ENCODE measurements at places on chromosomes 3 and 15.
A peak's percentile ranks its signal among the peaks of the same experiment; 100 is the strongest.

DNA sequence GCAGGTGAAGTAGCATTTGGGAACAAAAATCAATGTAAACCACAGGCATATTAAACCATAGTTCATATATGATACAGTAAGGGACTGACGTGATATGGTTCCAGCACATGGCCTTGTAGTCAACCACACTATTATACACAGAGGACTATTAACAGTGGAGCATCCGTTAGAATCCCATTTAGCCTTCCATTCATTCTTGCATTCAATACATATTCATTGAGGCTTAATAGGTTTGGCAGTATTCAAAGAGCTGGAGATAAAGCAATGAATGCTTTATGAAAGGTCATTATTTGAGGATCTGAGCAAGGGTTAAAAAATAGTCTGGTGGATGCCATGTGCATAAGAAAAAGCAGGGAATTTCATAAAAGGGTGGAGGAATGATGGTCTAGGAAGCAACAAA lies 89.1 kb downstream of the MME start:
- no peak for DNase-seq

GRCh38 chr3:59573911-59574310 lies 524.1 kb upstream of the CFAP20DC start:
- peak; percentile 85 for DNase-seq

GRCh38 chr3:184177331-184177731 lies 2.7 kb downstream of the AP2M1 start:
- DNase-seq = peak; percentile 64

GRCh38 chr15:88613074-88613944 lies 7.8 kb upstream of the AEN start:
- DNase-seq = no peak

DNA sequence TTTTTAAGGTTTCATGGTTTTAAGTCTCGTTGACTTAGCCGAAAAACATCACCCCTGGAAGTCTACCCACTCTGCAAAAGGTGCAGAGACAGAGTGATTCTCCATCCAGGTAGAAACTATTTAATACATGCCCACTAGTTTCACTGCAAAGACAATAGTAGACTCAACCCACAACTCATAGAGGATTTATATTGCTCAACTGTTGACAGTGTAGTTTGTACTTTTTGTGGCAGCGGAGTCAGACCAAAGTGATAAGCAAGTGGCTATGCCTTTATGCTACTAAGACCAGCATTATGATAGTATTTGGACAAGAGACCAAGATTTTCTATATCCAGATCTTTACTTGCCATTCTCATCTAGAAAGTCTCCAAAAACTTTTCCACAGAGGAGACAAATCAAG lies 98.8 kb upstream of the ZBTB20 start:
- DNase-seq = peak; percentile 44

- DNase-seq = peak; percentile 29
Measured at GRCh38 chr3:35537265-35537664, 102.1 kb upstream of the ARPP21 start.

- no peak for DNase-seq
Measured at GRCh38 chr15:91400481-91400880, 300.4 kb downstream of the SV2B start.

DNA sequence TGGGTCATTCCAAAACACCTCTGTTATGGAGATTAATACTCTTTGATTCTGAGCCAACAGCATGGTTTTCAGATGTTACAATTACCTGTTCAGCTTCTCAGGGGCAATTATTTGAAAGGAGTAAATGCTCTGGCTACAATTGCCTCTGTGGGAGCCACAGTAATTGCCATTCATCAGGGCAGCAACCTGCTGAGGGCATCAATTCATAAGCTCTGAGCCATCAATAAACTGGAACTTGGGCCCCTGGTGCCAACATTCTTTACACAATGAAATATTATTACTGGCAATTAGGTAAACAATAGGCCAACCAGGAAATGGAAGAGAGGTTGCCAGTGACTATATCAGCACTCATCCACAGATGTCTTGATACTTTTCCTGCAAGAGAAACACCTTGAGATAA lies 660.8 kb downstream of the MECOM start:
- DNase-seq = no peak

GRCh38 chr3:27708250-27708649 lies 13.9 kb downstream of the EOMES start:
- DNase-seq = no peak

GRCh38 chr3:57670543-57670942 lies 22.3 kb downstream of the DENND6A start:
- no peak for DNase-seq

DNA sequence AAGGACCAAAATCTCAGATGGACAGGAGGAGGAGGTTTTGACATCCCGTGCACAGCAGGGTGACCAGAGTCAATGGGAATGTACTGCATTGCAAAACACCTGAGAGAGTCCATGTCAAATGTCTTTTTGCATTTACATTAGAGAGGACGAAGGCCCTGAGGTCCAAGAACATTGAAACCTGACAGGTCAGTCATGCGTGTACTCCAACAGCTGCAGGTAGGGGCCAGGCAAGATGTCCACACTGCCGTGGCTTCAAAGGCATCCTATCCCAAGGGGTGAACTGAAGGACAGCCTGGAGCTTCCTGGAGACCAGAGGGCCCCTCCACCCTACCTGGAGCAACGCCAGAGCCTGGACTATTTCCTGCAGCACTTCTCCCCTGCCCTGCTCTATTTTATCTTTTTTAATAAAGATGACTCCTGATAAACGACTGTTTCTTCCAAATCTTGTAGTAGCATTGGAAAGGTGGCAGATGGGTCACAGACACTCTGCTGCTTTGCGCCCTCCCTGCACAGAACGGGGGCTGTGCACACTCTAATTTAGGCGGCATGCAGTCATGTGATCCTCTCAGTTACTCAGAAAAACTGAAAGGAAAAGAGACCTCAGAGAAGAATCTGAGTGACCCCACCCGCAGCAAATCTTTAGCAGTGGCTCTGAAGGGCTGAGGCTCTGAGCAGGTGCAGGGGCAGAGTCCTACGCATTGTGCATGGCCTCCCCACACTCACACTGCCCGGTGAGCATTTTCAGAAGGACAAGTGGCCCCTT lies 68.2 kb downstream of the HMCES start:
- no peak for DNase-seq

DNA sequence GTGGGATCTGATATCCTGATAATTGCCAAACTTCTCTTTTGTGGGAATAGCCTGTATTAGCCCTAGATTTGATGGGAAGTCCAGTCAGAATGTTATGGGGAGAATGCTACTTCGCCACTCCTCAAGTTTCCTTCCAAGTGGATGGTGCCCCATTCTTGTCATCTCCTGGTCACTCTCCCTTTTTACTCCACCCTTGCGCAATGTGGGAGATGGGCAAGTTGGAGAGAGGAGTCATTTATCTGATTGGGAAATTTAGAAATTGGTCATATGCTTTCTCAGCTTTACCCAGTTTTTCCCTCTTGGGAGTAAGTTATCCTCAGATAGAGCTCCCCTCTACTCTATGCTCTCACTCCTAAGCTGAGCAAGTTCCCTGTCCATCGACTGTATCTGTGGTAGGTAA lies 14.4 kb downstream of the FANCD2OS start:
- no peak for DNase-seq

GRCh38 chr3:165874663-165875489 lies 37.7 kb upstream of the BCHE start:
- no peak for DNase-seq

DNA sequence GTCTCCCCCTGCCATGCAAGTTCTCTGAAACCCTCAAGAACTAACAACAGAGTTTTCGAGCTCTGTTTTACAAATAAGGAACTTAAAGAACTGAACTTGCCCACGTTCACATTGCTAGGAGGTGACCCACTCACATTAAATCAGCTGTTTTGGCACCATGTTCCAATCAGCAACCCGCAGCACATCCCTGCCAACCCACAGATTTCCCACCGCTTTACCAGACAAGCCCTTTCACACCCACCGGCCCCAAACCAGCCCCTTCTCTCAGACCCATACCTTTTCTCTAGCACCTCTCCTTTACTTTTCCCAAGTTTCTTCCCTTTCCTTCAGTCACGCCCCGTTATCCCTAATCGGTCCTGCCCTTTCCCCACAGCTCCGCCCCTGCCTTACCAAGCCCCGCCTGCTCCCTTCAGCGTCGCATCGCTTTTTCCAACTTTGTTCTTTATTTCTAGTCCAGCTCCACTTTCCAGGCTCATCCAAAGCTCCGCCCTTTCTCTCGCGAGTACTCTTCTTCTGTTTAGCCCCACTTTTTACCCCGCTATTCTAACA lies 804 bp upstream of the BRPF1 start:
- DNase-seq = peak; percentile 38

DNA sequence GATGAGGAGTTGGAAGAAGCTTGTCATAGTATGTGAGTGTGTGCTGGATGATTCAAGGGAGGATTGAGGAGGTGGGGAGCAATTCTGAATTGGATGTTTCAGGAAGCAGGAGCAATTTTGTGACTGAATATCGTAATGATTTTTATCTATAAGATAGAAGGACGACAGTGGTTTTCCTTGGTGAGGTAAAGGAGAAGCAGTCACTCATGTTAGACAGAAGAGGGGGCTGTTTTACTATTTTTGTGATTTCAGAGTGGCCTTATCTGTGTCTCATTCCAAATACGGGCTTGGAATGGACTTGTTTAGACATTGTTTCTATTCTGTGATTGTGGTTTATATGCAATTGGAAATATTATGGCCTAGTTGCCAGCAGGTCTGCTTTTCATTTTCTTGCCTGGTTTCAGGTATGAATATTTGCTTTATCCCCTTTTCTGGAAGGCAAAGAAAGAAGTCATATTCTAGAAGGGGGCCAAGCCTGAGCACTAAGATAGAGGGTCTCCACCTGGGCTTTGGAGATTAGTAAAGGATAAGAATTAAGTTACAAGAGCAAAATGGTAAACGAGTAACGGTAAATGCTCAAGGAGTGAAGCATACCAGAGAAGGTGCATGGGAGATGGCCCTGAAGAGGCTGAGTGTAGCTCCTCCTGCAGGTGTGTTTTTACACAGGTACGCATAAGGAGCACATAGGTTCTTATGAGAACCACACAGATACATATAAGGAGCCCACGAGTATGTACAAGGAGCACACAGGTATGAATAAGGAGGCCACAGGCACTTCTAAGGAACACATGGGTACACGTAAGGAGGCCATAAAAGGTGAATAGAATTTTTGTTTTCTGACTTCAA lies 124.6 kb upstream of the KCNAB1 start:
- DNase-seq = peak; percentile 78

DNA sequence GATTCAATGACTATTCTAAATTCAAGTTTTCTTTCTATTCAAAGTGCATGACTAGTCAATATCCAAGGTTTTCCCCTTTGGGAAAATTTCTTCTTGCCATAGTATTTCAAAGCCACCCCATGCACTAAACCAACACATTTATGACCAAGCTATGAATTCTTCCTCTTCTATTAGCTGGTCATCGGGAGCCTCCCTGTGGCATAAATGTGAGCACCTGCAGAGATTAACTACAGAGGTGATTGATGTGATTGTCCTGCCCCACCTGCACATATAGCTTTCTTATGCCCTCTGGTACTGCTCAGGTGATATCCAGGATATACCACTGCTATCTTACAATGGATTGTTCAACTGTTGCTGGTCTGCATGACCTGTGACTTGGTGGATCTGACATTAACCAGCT lies 694.9 kb downstream of the ZBBX start:
- DNase-seq = no peak

DNA sequence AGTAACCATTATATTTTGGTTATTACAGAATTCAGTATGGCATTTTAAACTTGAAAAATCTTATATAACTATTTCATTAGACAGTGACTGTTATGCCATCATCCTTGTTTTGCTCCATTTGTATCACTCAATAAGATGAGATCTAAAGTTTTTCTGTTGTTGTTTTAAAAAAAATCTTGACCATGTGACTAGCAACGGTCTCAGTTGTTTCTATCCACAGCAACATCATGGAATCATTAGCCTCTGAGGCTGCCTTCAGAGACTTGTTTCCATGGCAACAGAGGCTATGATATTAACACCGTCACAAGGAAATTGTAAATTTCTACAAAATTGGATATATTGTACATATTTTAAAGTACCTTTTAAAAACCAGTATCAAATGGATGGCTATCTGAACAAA lies 129.8 kb downstream of the DLG1 start:
- peak; percentile 52 for DNase-seq

DNA sequence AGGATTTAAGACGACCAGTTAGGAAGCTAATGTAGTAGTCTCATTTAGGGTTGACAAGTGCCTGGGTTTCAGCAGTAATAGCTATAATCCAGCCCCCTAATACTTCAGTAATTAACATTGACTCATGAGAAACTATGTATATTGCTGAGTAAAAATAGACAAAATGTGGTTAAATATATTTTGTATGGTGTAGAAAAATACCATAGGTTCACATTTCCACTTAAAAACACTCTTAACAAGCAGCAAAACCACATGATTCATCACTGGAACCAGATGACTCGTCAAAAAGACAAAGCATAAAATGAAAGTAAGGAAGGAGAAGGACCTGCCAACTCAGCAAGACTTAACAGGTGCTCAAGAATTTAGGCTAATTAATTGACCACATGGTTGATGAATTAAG lies 288.9 kb downstream of the EFHB start:
- no peak for DNase-seq

GRCh38 chr3:11591391-11592282 lies 52.1 kb downstream of the VGLL4 start:
- peak; percentile 94 for DNase-seq

- no peak for DNase-seq
Measured at GRCh38 chr15:96559631-96560030, 229.1 kb downstream of the NR2F2 start.

DNA sequence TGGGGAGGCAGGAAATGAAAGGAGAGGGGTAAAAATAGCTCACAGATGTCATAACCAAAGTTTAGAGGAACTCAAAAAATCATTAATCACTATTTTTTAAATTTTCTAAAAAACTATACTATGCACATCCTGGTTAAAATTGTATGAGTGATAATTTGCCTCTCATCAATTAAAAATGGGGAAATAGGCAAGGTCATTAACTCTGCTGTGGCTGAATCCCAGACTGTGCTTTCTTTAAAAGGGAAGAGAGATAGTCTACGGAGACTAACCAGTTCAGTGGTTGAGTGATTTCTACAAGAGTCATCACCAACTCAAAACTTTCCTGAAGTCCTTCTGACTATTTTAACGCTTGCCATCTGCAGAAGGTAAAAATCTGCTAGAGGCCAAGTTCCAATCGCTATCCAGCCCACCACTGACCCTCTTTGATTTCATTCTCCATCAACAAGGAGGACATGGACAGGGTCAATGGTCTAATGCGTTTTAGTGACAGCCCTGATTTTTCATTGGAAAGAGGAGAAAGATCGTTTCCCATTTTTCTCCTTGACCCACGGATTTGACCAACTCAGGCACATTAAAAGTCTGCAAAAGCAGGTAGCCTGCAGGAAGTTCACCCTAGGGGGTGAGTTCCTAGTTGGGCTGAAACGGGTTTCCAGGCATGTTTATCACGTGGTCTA lies 850 bp downstream of the SUCLG2 start:
- DNase-seq = no peak

DNA sequence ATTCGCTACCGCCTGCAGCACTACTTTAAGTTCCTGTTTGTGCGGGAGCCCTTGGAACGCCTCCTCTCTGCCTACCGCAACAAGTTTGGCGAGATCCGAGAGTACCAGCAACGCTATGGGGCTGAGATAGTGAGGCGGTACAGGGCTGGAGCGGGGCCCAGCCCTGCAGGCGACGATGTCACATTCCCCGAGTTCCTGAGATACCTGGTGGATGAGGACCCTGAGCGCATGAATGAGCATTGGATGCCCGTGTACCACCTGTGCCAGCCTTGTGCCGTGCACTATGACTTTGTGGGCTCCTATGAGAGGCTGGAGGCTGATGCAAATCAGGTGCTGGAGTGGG lies 995 bp downstream of the CHST14 start:
- DNase-seq = no peak

Measured in fibroblast of pulmonary artery (primary cell).